ENCODE measurements at places on chromosomes 4 and X. TPM values are rescaled to one million over a fixed set of nuclear protein-coding genes. Genes with fewer than 3 reads are reported as not detected.

CENPVL1 gene
- total RNA-seq = not detected

PARM1 gene
- total RNA-seq = 0.06 TPM

DNA sequence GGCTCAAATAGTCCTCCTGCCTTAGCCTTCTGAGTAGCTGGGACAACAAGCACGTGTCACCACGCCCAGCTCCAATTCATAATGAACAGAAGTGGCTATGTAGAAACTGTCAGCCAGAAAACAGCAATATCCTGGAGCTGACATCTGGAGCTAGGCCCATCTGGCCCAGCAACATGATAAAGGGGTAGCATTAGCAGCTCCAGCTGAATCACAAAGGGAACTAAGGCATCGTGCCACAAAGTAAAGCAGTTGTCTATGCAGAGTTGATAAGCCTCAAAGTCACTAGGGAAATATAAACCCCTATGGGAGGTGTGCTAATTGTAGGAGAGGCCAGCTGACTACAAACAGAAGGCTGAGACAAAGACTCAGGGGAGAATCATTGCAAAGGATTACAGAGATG, 270.5 kb upstream of the GPC4 start:
- DNase-seq = no peak

- DNase-seq = no peak
Observed at GRCh38 chr4:158008551-158009218, 164.1 kb downstream of the GASK1B start.

GRCh38 chr4:53840643-53841042, 223.8 kb downstream of the CHIC2 start:
- DNase-seq = no peak

GRCh38 chr4:74433043-74433442, 11.9 kb upstream of the AREG start:
- no peak for DNase-seq
